Memory B cell (primary cell): ENCODE measurements at places on chromosomes 3 and 15.

DNA sequence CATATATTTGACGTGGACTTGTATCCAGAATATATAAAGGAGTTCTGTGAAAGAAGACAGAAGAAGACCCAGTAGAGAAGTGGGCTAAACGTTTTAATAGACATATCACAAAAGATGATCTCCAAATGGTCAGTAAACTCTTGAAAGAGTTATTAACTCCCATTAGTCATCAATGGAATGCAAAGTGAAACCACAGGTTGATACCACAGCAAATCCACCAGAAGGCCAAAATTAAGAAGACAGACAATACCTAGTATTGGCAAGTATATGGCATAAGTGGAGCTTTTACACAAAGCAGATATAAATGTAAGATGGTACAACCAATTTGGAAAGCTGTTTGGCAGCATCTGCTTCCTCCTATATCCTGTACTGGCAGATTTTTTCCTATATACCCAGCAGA is 6.0 kb downstream of the SPATA16 start:
- DNase-seq: no peak

DNA sequence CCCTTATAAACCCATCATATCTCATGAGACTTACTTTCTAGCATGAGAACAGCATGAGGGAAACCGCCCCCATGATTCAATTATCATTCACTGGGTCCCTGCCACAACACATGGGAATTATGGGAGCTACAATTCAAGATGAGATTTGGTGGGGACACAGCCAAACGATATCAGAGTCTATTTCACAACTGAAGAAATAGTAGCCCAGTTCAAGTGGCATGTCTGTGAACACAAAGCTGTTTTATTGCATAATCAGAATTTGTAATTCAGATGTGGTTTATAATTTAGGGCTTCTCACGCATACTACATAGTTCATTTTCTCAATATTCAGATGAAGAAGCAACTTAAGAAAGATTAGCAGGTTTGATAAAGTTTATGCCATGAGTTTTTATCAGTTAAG is 1188.0 kb upstream of the ALCAM start:
- no peak for DNase-seq

- DNase-seq: no peak
Observed at GRCh38 chr15:48002767-48003166, 118.0 kb upstream of the SLC24A5 start.

- no peak for DNase-seq
Observed at GRCh38 chr15:69908590-69909420, 188.9 kb downstream of the TLE3 start.

DNA sequence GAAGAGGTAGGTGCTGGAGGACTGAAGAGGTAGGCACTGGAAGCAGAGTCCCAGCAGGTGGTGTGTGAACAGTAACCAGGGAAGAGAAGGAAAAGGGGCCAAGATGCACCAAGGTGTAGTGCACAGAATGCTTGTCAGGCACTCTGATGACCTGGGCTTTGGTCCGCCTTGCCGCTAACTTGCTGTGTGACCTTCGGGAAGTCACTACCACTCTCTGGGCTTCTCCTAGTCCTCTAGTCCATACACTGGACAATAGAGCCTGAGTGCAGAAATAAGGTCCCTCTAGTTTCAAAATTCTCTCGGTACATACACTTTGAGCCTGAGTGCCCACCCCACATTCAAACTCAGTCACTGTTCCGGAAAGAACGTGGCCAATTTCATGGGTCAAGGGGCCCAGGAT is 24.1 kb downstream of the ANP32A start:
- no peak for DNase-seq

GRCh38 chr15:66936109-66936860 is 129.1 kb upstream of the SMAD3 start:
- no peak for DNase-seq

DNA sequence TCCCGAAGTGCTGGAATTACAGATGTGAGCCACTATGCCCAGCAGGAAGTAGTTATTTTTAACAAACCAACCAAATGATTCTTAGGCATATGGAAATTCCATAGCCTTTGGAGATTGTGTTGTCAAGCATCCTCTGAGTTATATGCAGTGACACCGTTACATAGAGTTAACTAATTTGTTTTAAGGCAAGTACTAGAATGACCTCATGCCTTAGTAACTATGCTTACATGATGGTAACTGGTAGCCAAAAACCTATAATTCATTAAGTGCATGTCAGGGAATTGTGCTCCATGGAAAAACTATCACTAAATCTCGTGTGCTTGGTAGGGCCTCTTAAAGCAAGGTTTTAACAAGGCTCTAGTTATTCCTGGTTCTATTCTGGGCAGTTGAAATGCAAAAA is 392.8 kb downstream of the TUSC7 start:
- DNase-seq: no peak

DNA sequence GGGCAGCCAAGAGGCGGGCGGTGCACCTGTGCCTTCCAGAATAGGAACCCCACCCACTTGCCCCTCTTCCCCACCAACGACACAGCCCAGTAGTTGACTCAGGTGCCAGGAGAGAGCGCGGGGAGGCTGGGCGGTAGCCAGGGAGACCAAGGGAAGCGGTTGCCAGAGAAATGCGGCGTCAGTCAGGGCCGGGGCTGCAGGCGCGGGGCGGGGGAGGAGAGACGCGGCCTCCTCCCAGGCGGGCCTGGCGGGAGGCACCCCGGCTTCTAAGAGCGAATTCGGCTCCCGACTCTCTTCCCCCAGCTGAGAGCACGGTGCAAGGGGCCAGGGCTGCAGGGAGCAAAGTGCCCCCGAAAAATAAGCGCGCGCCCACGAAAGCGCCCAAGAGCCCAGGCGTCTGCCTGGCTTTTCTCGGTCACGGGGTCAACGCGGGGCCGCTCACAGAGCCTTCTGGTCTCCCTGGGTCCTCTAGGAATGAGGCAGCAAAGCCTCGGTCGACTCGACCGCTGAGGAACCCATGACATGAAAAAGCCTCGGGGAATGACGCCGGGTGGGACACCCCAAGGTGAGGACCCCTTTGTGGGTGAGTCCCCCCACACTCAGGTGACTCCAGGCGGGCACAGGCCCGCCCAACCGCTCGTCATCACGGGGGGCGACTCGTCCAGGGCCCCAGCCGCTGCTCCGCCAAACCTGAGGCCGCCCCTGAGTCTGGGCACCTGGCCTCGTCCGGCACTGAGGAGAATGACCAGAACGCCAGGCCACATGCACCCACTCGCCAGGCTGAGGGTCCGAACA is 716 bp downstream of the CPEB1 start:
- no peak for DNase-seq

DNA sequence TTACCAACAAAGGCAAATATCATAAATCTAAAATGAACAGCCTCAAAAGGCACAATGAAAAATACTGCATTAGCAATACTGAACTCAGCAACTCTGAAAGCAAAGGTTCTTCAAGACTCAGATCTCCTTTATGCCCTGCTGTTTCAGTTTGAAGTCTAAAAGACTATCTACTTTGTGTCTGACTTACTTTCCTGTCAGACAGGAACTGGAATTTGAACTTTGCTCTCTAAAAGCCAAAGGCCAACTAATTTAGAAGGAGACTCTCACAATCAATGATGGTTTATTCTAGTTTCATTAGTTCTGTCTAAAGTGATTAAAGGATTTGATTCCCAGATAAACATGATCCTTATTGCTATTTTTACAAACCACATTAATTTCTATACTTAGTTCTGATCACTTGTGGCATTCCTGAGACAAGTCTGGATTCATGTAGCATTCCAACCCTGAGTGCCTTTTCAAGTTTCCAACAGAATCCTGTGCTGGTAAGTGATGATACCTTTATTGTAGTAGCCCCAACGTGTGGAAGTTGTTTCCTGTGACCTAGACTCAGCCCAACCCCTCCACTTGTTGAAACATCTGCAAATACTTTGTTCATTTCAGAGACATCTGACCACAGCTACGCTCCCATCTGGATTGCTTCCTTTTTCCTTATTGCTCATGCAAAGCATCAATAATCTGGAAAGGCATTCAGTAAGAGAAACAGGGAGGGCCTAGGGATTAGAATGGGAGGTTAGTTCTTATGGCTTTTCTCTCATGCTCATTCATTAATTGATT is 14.9 kb upstream of the LEKR1 start:
- no peak for DNase-seq

- no peak for DNase-seq
Observed at GRCh38 chr3:146325170-146325569, 74.3 kb upstream of the PLSCR4 start.
